ENCODE measurements at places on chromosomes 1 and 21.

- DNase-seq = no peak
Observed at GRCh38 chr1:193211539-193211938, 25.1 kb upstream of the B3GALT2 start.

DNA sequence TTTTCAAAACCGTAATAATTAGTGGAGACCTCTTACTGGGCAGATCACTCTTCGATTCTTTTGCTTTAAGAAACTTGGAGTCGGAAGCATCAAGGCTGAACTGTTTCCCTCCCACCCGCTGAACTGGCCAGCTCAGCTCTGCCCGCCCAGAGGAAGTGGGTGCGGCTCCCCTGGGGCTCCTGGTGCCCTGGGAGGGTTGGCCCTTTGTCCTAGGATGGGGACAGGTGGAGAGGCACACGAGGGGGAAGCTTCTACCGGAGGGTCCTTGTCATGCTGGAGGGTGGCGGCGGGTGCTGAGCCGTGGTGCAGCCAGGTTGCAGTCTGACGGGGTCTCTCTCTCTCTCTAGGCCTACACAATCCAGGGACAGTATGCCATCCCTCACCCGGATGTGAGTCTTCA lies 64.3 kb upstream of the COL6A1 start:
- DNase-seq = no peak

- DNase-seq = no peak
Observed at GRCh38 chr1:56456435-56457101, 122.8 kb downstream of the PLPP3 start.

DNA sequence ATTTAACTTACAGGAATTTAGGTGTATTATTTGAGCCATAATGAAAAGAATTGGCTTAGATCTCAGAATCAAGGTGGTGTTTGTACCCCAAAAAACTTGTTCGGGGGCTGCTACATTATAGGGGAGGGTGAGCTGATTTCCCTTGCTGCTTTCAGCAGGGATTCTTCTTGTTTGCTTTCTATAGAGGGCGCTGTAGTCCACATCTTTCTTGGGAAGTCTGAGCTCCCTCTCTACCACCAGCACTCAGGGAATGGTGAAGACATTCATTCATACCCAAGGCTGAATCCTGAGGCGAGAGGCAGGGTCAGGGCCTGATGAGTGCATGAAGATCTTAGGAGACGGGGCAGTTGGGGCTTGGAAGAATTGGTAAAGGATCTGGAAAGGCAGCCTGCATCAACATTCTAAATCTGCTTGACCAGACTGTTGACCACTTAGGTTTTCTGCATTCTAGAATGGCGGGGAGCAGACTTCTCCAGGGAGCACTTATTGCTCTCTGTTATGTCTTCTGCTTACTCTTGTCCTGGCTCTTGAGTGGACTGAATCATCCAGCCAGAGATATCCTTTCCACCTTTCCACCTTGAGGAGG lies 18.9 kb downstream of the SPATA46 start:
- DNase-seq = peak; percentile 76

DNA sequence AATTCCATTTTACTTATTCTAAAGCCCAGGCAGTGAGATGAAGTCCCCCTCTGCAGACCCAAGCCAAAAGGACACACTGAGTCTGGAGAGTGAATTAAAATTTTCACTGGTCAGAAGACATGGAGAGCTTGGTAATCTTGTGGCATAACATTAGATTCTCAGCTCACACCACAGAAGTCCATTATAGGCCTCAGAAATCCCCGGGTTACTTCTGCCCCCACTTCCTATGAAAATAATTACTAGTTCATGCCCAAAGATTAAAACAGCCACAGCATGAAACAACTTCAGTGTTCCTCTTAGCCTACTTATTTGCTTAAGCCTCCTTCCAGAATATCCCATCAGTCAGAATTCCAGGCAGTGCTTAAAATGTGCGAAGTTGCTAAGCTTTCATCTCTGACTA lies 123.3 kb downstream of the ZC3H11B start:
- DNase-seq = no peak

- peak; percentile 67 for DNase-seq
Observed at GRCh38 chr1:91591175-91591974, 90.7 kb downstream of the CDC7 start.

- peak; percentile 54 for DNase-seq
Observed at GRCh38 chr1:55375617-55376258, 160.6 kb upstream of the USP24 start.

DNA sequence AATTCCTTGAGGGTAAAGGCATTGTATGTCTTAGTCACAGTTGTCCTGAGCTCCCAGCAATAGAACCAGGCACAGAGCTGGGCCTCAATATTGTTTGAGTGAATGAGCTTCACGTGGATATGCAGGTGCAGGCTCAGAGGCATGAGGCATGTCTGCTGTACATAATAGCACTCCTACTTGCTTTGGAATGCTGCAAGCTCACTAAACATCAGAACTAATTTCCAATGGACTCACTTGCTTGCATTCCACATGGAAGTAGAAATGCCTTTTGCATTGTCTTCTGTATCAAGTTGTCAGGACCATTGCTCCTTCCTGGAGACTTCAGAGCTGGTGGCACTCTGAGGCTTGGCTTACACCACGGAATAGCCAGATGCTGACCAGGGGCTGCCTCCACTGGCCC lies 37.1 kb downstream of the INAVA start:
- DNase-seq = no peak

- no peak for DNase-seq
Observed at GRCh38 chr1:4177425-4178150, 277.5 kb upstream of the C1orf174 start.

DNA sequence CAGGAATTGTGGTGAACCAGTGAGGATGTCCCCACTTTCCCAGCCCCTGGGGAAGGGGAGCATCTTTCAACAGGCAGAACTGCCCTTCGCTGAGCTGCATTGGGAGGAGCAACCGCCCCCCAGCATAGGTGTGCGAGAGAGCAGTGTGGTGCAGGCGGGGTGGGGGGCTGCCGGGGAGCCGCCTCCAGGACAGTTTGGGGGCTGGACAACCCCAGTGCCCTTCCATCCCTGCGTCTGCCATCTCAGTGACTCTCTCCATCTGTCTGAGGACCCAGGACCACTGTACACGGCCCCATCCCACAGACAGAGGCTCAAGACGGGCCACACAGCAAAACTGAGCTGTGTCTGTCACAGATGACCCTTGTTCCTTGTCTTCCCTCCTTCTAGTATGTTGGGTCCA lies 14.2 kb downstream of the PODN start:
- no peak for DNase-seq

GRCh38 chr21:19246018-19246417 lies 842.4 kb upstream of the TMPRSS15 start:
- no peak for DNase-seq
